ENCODE measurements at places on chromosomes 1 and 21.

DNA sequence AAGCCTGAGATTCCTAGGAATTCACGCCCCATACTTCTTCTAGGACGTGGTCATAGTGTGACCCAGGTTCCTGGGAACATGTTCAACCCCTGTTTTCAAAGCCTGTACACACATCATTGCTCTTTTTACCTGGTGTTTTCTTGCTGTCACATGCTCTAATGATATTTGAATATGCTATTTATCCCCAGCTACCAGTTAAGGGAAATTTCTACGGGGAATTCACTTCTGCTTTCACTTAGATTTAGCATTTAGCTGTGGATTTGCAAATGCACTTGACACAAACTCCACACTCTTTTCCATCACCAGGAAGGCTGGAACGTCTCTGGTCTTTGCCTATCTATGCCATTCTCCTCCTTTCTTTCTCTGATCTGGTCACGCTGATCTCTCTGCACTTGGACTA, 11.3 kb upstream of the SAMSN1 start:
- no peak for DNase-seq

GRCh38 chr1:76669624-76670315, 197.5 kb upstream of the ST6GALNAC5 start:
- DNase-seq = no peak

DNA sequence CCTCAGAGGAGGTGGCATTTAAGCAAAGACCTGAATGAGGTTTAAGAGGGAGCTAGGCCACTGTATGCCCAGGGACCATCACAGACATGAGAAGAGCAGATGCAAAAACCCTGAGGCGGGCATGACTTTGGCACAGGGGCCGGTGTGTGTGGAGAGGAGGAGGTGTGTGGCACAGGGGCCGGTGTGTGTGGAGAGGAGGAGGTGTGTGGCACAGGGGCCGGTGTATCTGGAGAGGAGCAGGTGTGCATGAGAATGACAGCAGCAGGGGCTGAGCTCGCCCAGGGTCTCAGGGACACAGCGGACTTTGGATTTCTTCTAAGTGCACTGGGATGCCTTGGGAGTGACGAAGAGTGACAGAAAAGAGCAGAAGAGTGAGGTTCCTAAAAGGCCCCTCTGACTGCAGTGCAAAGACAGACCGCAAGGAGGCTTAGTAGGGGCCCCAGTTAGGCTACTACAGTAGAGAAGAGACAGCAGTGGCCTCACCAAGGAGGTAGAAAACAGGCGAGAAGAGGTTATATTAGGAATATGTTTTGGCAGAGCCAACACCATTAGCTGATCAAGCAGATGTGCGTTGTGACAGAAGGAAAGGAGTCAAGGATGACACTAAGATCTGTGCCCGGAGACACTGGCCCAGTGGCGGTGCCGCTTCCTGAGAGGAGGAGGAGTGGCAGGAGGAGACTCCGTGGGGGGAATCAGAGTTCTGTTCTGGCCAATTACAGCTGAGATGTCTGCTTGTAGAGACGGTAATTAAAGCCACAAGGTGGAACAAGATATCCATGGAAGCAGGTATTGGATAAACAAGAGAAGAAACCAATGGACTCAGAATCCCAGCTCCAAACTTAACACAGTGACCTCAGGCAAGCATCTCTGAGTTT, 18.4 kb downstream of the ZBTB17 start:
- no peak for DNase-seq

- DNase-seq = no peak
These were observed 28.2 kb downstream of the CD34 start for GRCh38 chr1:207882692-207883091.

- DNase-seq = no peak
These were observed 21.5 kb downstream of the PADI2 start for GRCh38 chr1:17097787-17098186.

- DNase-seq = no peak
These were observed at the start of gene LRRC7 for GRCh38 chr1:69567652-69568420. LRRC7 (plus strand) TSS chr1:69567922; CDS start chr1:69568640, 718 bp downstream.

DNA sequence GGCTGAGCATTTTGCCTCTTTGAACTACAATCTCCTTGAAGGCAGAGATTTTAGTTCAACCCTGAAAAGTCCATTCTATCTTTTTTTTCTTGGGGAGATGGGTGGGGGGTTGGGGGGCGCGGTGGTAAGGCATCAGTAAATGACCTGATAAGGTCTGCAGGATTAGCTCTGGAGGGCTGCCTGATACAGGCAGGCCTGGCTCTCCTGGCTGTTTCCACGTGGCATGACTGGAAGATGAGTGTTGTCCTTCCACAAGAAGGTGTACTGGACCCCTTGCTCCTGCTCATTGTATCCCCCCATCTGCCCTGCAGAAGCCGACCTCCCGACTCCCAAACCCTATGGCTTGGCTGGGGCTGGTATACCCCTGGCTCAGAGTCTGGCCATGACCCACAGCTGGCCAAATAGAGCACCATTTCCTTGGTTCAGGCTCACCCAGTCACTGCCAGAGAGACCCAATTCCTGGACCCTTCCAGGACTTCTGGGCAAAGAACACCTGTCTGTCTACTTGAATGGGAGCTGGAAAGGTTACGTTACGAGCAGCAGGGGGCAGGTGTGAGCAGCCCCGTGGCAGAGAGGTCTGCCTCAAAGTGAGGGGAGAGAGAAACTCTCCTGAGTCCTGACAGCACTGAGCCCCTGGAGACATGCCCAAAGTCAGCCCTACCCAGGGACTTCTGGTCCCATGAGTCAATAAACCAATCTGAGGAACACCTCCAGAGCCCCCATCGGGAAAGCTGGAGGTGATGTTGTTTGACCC, 17.0 kb downstream of the DHRS3 start:
- DNase-seq = no peak

DNA sequence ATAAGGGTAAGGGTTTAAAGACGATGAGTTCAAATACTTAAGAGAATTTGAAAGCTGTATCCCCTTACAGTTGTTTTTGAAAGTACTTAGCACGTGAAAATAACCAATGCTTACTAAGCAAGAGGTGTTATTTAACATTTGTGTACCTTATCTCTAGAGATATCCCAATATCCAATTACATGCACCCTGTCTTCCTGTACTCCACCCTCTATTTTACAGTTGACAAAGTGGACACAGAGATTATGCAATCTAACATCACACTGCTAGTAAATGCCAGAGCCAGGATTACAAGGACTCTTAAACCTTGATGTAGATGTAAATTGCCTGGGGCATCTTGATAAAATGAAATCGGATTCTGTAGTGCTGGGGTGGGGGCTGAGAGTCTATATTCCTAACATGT, 72.0 kb downstream of the GDAP2 start:
- DNase-seq = no peak

DNA sequence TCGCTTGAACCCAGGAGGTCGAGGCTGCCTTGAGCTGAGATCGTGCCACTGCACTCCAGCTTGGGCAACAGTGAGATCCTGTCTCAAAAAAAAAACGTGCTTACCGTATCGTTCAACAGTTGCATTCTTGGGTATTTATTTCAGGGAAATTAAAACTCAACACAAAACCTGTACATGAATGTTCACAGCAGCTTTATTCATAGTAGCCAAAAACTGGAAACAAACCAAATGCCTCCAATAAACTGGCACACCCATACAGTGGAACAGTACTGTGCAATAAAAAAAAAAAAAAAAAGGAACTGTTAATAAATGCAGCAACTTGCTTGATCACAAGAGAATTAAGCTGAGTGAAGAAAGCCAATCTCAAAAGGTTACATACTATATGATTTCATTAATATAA, 6.7 kb downstream of the KHDRBS1 start:
- DNase-seq = no peak

GRCh38 chr1:103461161-103462105, 64.1 kb upstream of the RNPC3 start:
- no peak for DNase-seq

- DNase-seq = no peak
These were observed 884 bp downstream of the LHX4 start for GRCh38 chr1:180230791-180231505.

GRCh38 chr21:45861156-45861870, 120.3 kb upstream of the COL6A1 start:
- no peak for DNase-seq

- DNase-seq = no peak
These were observed 153.9 kb upstream of the EDN2 start for GRCh38 chr1:41638086-41639024.

- no peak for DNase-seq
These were observed 24.1 kb upstream of the NPHP4 start for GRCh38 chr1:6016191-6016865.

All from iPS DF 6.9 (cell line).